Transverse colon (tissue), 4 donors: ENCODE measurements at places on chromosomes 2 and 18.
A peak's percentile ranks its signal among the peaks of the same experiment; 100 is the strongest.

DNA sequence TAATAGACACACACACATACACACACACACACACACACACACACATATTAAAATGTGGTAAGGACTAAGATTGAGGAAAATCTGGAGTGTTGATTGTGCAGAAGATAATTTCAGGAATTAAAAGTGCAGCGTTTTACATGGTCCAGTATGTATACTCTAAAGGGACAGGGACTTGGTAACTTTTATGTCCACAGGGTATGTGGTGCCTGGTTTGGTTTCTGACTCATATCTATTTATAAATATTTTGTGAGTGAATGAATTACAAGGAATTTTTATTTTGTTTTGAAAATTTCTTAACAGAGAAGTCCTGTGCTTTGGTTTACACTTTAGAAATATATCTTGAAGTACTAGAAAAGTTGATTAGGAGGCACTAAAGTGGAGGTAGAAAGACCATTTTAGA lies 287.7 kb upstream of the NXPH2 start:
- DNase-seq, result no peak

DNA sequence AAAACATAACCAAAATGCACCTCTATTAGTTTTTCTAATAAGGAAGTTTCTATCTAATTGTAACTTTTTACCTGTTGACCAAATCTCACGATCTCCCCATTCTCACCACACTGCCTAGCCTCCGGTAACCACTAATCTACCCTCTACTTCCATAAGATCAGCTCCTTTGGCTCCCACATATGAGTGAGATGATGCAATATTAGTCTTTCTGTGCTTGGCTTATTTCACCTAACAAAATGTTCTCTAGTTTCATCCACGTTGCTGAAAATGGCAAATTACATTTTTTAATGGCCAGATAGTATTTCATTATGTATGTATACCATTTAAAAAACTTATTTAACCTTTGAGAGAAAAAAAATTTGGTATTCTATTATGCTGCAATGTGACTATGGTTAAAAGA lies 379.0 kb upstream of the NXPH2 start:
- no peak for DNase-seq

GRCh38 chr2:45986509-45986908 lies 310.7 kb upstream of the EPAS1 start:
- peak; percentile 21 for DNase-seq

DNA sequence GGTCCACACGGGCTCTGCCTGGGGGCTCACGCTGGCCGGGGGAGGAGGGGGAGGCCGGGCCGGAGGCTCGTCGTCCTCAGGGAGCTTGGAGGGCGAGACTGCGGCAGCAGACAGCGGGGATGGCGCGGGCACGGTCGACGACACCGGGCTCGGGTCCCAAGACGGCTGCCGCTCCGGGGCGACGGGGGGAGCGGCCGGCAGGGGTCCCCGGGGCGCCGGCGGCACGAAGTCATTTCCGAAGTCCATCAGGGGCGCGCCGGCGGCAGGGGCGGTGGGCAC lies 491 bp downstream of the RTN4 start:
- DNase-seq, result no peak

DNA sequence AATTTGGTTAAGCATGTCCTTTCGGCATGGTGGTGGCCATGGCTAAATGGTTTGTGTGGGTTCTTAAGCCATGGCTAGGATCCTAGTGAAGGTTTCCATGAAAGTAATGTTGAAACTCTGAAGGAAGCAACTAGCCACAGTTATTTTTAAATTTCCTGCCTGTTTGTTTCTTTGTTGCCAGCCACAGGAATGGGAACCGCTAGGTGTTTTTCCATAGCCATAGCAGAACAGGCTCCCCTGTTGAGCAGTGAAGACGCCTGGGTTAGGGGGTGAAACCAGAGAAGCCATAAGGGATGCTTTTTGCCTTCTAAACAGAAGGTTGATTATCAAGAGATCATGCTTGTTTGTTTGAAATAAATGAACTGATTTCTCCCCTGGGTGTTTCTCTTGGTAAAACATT lies 60.1 kb upstream of the CHMP1B start:
- DNase-seq, result no peak

- DNase-seq, result no peak
These were observed 15.4 kb upstream of the PMAIP1 start for GRCh38 chr18:59884351-59884750.

GRCh38 chr2:71891155-71891554 lies 256.5 kb downstream of the CYP26B1 start:
- no peak for DNase-seq

- no peak for DNase-seq
These were observed 11.2 kb downstream of the COPS8 start for GRCh38 chr2:237096911-237097310.

DNA sequence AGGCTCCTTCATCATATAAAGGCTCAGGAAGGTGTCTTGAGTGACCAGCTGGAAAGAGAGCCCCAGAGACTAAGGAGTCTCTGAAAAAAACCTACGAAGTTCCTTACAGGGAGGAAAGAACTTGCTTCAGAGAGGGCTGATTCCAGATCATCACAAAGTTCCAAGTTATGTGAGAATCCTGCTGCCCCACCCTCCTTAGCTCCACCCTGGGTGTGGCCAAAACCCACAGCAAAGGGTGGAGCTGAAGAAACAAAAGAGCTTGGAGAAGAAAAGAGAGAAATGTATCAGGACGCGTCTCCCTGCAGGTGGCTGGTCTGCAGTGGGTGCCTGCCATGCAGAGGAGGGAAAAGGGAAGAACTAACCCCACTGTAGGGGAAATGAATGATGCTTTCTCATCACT lies 32.8 kb upstream of the ZNF396 start:
- peak; percentile 56 for DNase-seq

DNA sequence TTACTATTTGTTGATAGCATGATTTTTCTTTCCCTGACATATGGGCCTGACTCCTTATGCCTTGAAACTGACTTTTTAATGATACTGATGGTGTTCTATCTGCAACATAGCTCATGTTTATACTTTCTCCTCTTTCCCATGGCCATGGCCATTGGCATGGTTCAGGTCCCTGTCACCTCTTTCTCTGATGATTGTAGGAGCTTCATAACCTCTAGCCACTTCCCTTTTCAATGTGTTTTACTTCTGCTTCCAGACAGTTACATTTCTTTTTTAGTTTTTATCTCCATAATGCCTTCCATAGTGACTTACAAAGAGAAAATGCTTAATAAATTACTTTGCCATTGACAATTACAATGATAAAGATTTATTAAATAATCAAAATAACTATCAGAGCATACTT lies 177.9 kb upstream of the SETBP1 start:
- DNase-seq, result no peak

DNA sequence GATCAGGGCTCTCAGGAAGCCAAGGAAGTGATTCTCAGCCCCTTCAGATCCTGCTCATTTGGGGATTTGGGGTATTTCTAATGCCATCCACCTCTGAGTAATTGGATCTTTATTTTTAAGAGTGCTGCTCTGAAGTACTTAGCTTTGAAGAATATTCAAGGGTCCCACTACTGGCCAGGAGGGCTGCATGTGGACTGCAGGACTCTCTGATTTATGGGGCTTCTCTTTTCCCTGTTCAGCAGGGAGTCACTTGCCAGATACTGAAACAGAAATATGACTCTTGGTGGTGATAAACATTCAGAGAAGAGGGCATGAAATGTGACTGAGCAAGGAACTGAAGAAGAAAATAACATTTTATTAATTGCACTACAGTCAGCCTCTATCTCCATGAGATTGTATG lies 138.5 kb downstream of the MTX2 start:
- no peak for DNase-seq

DNA sequence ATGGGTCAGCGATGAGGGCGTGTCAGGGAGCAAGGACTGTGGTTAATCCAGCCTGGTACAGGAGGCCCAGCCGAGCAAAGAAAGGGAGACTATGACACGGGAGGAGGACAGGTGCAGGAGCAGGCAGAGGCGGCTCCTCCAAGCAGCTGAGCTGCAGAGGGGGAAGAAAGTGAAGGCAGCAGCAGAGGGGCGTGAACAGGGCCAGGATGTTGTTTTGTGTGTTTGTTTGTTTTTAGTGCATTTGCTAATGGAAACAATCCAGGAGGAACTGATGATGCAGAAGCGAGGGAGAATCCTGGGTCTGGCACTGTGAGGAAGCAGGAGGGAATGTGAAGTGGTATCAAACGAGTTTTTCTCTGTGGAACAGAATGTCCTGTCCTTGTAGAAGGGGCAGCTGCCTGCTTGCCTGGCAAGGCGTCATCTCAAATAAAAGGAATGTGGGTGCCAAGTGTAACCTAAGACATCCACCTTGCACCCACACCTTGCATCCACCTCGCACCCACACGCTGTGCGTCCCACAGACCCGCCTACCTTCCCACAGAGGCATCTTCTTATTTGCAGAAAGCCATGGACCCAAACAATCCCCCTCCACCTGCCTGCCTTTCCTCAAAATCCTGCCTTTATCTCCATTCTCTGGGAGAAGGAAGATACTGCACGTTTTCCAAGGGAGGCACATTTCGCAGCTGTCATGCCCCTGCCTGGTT lies 134.8 kb downstream of the SH3BP4 start:
- DNase-seq, result no peak

- no peak for DNase-seq
These were observed 60.4 kb downstream of the C2orf76 start for GRCh38 chr2:119306196-119306590.

DNA sequence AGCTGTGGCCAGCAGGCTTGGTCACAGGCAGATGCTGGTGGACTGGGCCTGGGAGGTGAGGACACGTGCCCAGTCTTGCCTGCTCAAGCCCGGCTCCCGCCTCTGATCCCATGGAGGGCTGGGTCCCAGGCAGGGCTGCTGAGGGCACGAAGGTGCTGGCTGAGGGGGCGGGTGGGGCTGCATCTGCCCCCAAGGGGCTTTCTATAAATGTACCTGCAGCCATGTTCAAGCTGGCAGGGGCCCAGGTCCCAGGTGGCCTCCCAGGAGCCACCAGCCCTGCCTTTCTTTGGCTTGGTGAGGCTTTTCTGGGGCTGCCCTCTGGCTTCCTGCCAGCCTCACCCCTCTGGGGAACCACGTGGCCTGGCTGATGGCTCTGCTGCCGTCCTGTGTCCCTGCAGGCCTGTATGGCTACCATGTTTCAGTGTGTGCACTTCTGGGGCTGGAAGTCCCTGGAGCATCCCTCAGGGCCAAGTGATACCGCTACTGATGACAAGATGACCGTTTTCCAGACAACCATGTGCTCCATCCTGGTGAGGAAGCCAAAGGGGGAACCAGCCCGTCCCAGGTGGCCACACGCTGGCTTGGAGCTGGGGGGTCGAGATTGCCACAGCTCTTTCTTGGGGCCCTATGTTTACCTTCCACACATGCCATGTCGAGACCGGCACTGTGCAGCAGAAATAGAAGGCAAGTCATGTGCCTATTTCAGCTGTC lies 23.2 kb downstream of the HJURP start:
- DNase-seq, result no peak

DNA sequence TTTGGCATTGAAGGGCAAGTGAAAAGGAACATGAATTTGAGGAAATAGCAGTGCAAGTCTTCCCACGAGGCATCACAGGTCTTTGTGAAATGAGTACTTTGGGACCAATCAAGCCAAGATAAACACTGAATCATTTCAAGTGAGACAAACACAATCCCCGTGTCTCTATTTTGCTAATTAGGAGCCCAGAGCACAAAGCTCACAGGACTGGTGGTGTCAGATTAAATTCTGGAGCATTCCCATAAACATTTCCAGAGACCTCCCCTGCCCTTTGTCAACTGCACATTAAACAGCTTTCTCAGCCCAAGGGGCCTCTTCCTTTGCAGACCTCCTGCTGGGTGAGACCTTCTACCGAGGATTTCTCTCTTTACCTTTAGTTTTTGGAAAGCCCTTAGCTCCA lies 50.7 kb downstream of the DAPL1 start:
- DNase-seq, result no peak

GRCh38 chr2:85924522-85924921 lies 35.7 kb upstream of the ST3GAL5 start:
- peak; percentile 34 for DNase-seq

GRCh38 chr2:127887082-127887775 lies 1.5 kb upstream of the AMMECR1L start:
- no peak for DNase-seq

DNA sequence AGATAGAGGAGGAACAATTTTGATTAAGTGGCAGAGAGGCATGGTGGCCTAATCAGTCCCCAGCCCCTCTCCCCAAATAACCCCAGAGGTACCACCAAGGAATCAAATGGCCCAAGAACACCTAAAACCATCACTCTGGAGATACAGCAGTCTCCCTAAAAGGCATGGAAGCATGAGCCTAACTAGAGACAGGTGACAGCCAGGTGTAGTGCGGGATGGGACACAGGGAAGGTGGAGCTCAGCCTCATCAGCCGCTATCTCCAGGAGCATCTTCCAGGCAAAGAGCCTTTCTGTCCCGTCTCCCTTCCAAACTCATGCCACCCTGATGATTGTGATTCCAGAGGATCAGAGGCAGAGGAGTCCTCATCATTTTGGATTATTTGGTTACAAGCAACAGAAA lies 144.7 kb downstream of the COPS8 start:
- no peak for DNase-seq

- DNase-seq, result no peak
These were observed 13.0 kb downstream of the MCM6 start for GRCh38 chr2:135863233-135863632.

DNA sequence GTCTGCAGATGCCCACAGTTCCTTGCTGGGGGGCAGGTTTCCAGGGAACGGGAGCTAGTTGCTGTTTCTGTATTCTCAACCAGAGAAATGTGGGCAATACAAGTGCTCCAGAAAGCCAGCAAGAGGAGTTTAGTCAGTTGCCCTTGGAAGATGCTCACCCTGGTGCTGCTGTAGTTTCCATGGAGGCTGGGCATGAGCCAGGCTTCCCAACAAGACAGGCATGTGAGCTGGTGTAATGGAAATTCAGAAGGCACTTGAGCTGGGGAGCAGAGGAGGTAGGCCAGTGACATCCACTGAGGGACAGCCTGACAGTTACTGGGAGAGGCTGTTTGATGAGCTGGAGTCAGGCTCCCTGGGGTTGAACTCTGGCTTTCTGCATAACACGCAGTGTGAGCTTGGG lies 7.7 kb downstream of the HK2 start:
- DNase-seq, result no peak

DNA sequence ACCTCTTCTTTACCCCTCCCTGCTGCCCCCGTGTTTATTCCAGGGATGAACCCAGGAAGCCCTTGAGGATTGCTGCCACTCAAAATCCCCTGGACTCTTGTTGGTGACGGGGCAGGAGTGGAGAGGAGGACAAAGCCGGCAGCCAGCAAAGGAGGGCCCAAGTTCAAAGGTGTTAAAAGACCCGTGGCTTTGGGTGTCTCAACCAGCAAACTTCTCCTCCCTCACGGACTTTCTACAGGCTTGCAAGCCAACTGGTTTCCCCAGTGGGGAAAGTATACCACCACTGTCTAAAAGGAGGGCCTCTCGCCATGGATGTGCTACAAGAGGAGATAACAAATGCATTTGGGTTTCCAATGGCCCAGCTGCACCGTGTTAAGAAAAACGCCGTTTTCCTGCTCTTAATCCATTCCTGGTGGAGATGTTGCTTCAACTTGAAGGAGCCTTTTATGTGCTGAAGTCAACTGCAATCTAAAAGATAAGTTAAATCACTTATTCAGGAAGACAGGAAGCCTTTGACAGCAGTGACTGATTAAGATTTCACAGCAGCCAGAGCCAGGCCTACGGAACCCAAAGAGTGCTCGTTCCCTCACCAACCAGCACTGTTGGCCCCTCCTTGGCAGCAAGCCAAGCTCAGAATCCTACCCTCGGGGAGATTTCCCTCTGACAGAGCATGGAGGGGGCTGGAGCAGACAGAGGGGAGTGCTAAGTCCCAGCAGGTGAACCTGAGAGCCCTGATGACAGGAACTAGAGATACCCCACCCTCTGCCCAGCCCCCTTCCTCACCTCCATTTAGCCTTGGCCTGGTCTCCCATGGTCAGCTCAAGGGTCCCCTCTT lies 57.8 kb downstream of the ZBTB7C start:
- DNase-seq, result no peak

- no peak for DNase-seq
These were observed 11.8 kb downstream of the RASGRP3 start for GRCh38 chr2:33488178-33488690.

GRCh38 chr2:176268976-176269318 lies 295 bp upstream of the MTX2 start:
- no peak for DNase-seq
